Uterus (tissue), 4 donors: ENCODE measurements at places on chromosomes 5 and 9. TPM values are rescaled to one million over a fixed set of nuclear protein-coding genes. Genes with fewer than 3 reads are reported as not detected.
A peak's percentile ranks its signal among the peaks of the same experiment; 100 is the strongest.

- no peak overlapping the region for H3K4me3 ChIP-seq
- H3K27me3 ChIP-seq: no peaks in the 10 kb centered on the region
- no peaks in the 10 kb centered on the region for H3K36me3 ChIP-seq
- DNase-seq: no peak
Measured at GRCh38 chr5:157718519-157718918, 12.7 kb upstream of the THG1L start.

DNA sequence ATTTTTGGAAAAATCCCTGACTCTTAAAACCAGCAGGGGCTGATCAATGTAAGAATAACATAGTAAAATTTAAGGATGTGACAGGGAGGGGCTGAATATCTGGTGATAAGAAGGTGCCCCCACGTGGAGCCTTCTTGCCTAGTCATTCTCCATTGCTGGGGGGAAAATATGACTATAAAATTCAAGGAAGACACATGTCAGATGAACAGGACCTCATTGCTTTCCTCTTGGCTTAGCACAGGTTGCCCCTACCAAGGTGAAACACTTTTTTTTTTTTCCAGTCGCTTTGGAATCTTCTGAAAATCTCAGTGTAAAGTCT is 310.9 kb downstream of the EFNA5 start:
- H3K36me3 ChIP-seq: no peaks in the 10 kb centered on the region
- H3K27me3 ChIP-seq: no peaks in the 10 kb centered on the region
- H3K4me1 ChIP-seq: no peaks in the 10 kb centered on the region
- H3K27ac ChIP-seq: no peak overlapping the region

GRCh38 chr5:144453753-144454152 is 283.1 kb downstream of the KCTD16 start:
- no peak for DNase-seq
- H3K27ac ChIP-seq: no peak overlapping the region
- H3K4me1 ChIP-seq: no peaks in the 10 kb centered on the region
- no peaks in the 10 kb centered on the region for H3K27me3 ChIP-seq

- H3K4me1 ChIP-seq: no peaks in the 10 kb centered on the region
- DNase-seq: no peak
Measured at GRCh38 chr5:68141494-68141893, 74.1 kb upstream of the PIK3R1 start.

The NEUROG1 gene
- total RNA-seq: not detected

GRCh38 chr5:135471726-135472125 is 19.6 kb upstream of the TIFAB start:
- DNase-seq: no peak
- H3K4me1 ChIP-seq: no peaks in the 10 kb centered on the region
- H3K27me3 ChIP-seq: peaks cover 3% of the 10 kb centered on the region
- H3K36me3 ChIP-seq: no peaks in the 10 kb centered on the region

GRCh38 chr5:148898413-148899075 is 72.1 kb downstream of the ADRB2 start:
- no peak overlapping the region for H3K27ac ChIP-seq
- H3K4me3 ChIP-seq: no peak overlapping the region
- DNase-seq: no peak
- H3K36me3 ChIP-seq: no peaks in the 10 kb centered on the region

DNA sequence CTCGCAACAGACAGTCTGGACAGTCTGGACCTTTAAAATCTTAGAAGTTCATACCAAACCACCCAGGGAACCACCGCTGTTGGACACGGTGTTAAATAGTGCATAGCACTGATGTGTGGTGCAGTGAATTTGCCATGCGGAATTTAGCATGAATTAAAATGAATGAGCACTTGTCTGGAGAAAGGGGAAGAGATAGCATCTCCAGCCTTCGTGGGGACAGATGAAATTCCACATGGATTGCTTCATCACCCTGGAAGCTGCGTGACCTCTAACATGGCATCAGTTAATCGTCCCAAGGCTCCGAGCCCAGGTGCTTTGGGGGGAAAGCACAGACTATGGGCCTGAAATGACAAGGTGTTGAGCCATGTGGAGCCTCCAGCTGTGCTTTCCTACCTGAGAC is 91.4 kb downstream of the ADAMTS16 start:
- no peaks in the 10 kb centered on the region for H3K4me1 ChIP-seq
- no peak overlapping the region for H3K4me3 ChIP-seq
- no peaks in the 10 kb centered on the region for H3K27me3 ChIP-seq
- no peak for DNase-seq
- no peaks in the 10 kb centered on the region for H3K36me3 ChIP-seq

The OBP2B gene
- not detected for total RNA-seq

- H3K4me3 ChIP-seq: peak within 1 kb of the TSS; percentile 25
- DNase-seq: peak; percentile 72
- no peaks in the 10 kb centered on the region for H3K27me3 ChIP-seq
- no peaks in the 10 kb centered on the region for H3K36me3 ChIP-seq
- H3K27ac ChIP-seq: peak within 1 kb of the TSS; percentile 64
Measured at GRCh38 chr9:124852829-124853531, at the start of gene WDR38. WDR38 (plus strand) TSS chr9:124853460; CDS start chr9:124853532, 72 bp downstream.

DNA sequence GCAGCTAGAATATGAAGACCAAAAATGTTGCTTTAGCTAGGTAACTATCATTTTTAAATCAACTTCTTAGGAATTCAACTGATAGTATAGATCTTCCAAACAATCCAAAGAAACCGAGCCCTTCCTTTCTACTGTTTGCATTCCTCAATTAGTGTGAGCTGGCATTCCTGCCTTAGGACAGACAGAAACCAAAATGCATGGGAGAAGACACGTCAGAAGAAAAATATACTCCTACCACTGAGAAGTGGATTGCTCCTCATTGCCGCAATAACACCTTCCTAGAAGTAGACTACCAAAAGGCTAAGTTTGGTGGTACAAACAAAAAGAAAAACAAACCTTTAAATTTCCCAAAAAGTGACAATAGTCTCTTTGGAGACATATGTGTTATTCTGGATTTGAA is 440.0 kb downstream of the SEMA5A start:
- H3K27ac ChIP-seq: no peak overlapping the region
- no peak for DNase-seq
- H3K27me3 ChIP-seq: no peaks in the 10 kb centered on the region
- H3K36me3 ChIP-seq: no peaks in the 10 kb centered on the region
- no peaks in the 10 kb centered on the region for H3K4me1 ChIP-seq

- no peak overlapping the region for H3K4me3 ChIP-seq
- DNase-seq: no peak
- no peaks in the 10 kb centered on the region for H3K36me3 ChIP-seq
- no peaks in the 10 kb centered on the region for H3K4me1 ChIP-seq
- no peaks in the 10 kb centered on the region for H3K27me3 ChIP-seq
Measured at GRCh38 chr5:166163996-166164610, 2127.3 kb upstream of the WWC1 start.

- no peaks in the 10 kb centered on the region for H3K36me3 ChIP-seq
- H3K27ac ChIP-seq: no peak overlapping the region
- no peaks in the 10 kb centered on the region for H3K27me3 ChIP-seq
- no peaks in the 10 kb centered on the region for H3K4me1 ChIP-seq
- no peak for DNase-seq
Measured at GRCh38 chr5:168251259-168251658, 40.2 kb upstream of the WWC1 start.

DNA sequence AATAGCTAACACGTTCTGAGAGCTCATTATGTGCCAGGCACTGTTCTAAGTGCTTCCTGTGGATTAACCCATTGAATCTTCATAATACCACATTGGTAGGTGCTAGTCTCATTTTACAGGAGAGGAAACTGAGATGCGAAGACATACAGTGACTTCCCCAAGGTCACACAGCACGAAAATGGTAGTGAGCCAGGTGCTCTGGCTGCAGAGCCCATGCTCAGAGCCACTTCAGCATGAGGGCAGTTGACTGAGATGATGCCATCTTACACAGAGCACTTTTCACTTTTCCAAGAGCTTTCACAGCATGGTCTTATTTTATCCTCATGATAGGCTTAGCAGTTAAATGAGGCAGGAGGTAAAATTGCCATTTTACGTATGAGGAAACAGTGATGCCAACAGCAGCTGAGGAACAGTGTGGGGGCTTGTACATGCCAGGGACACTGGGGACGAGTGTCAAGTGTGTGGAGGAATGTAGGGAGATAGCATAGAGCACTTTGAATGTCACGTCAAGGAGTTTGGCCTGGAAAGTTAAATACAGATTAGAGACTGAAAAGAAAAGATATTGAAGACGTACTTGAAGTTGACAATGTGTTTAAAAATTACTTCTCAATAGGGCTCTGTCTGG is 180.0 kb downstream of the KIF4B start:
- H3K36me3 ChIP-seq: no peaks in the 10 kb centered on the region
- no peak for DNase-seq
- no peaks in the 10 kb centered on the region for H3K4me1 ChIP-seq
- no peak overlapping the region for H3K4me3 ChIP-seq
- no peak overlapping the region for H3K27ac ChIP-seq

GRCh38 chr9:110769667-110770066 is 101.1 kb downstream of the MUSK start:
- H3K4me3 ChIP-seq: no peak overlapping the region
- no peak overlapping the region for H3K27ac ChIP-seq
- no peaks in the 10 kb centered on the region for H3K4me1 ChIP-seq
- no peaks in the 10 kb centered on the region for H3K36me3 ChIP-seq
- H3K27me3 ChIP-seq: no peaks in the 10 kb centered on the region
